ENCODE measurements at places on chromosomes 7 and 10.

- DNase-seq, result no peak
These were observed 376.0 kb downstream of the SORCS3 start for GRCh38 chr10:105017116-105017515.

DNA sequence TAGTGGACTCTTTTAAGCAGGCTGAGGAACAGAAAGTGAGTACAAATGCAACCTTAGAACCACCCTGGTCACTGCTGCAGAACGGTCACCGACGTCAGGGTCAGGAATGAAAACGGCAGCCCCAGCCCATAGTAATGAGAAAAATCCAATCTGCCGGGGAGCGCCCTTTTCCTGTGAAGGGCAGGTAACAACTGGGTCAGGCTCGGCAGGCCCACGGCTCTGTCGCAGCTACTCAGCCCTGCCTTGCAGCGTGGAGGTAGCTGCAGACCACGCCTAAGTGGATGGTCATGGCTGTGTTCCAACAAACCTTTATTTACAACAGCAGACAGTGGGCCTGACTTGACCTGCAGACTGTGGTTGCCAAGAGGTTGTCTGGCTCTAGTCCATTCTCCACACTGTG, 563.2 kb downstream of the DNAJB6 start:
- DNase-seq, result no peak

GRCh38 chr7:141949451-141949850, 2.7 kb upstream of the CLEC5A start:
- no peak for DNase-seq

DNA sequence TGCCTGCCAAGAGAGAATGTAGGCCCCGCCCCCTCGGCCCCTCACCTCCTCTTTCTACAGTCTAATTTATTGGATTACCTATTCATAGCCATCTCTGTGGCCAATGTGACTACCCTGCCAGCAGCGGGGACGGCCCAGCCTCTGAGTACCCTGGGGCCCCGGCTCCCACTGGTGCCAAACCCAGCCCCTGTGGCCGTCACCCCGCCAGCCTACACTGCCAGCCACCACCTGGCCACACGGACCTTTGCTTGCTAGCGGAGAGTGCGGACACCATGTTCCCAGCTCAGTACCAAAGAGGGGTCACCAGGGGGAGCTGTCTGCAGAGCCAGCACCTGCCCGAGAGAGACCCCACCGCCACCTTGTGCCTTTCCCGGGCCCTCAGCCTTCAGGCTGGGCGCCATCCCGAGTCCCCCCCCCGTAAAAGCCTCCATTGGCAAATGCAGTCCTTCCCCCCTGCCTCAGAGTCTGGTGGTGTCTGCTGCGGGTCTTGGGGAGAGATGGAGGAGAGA, 511.1 kb downstream of the ZNF37A start:
- DNase-seq, result no peak

- DNase-seq, result no peak
These were observed 363.2 kb downstream of the PRPF18 start for GRCh38 chr10:13949844-13950542.

DNA sequence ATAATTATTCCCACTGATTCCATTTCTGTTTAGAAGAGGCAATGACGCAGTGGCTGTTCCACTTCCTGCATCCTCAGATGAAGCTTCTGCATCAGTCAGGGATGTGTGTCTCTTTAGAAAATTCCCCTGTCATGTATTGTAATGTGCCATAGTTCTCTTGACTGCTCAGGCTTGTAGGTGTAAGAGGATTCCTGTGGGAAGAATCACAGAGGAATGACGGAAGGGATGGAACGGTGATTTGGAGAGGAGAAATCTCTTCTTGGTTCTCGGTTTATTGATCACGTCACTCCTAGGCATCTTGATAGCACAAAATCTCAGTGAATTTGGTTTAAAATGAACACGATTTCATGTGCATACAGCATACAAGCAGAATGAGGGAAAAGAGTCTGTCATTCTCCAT, 69.8 kb upstream of the PRKCQ start:
- no peak for DNase-seq

Data from posterior cingulate gyrus (tissue), 11 donors.